ENCODE measurements at places on chromosomes 16 and 17.

- no peak for DNase-seq
Observed at GRCh38 chr16:30009085-30009862, 1.6 kb downstream of the DOC2A start.

GRCh38 chr17:53724726-53725125, 98.0 kb upstream of the KIF2B start:
- DNase-seq, result no peak

DNA sequence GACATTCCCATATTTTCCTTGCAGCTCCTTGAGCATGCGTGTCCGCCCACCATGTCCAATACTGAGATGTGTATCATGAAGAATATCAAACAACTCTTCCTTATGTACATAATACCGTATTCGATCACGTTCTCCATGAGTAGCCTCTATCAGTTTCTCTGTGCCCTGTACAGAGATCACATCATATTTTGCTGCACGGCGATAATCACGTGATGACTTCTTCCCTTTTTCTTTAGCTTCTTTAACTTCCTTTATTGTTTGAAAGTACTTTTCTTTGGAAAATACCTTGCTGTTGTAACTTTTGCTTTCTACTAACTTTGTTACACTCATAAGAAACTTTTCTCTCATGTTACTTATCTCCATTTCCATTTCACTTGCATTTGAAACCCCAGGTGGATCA, 6.6 kb downstream of the KRABD2 start:
- DNase-seq, result peak; percentile 1

- peak; percentile 52 for DNase-seq
Observed at GRCh38 chr17:31320241-31320640, 1.2 kb downstream of the EVI2A start.

DNA sequence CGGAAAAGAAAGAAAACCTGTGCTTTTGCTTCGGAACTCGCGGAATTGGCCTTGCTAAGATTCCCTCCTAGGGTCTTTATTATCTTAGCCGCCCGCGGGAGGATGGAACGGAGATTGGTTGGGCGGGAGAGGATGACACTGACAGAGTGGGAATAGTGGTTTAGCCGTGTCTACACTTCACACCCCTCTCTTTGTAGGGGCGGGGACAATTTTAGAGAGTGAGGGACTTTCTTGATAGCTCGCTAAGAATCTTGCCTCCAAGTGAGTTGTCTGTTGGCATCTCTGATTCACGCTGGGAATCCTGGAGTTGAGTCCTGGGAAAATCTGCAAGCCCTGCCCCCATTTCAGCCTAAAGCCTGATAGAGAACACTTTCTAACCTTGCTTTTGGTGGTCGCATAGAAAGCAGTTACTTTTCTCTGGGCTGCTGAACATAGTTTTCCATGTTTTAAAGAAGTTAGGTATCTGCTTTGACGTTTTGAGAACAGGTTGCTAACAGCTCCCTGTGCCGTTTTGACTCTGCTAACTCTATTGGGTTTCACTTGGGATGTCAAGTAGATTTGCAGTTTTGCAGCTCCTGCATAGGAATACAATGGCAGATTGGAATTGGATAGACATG, 697 bp downstream of the NOL11 start:
- DNase-seq, result peak; percentile 35

DNA sequence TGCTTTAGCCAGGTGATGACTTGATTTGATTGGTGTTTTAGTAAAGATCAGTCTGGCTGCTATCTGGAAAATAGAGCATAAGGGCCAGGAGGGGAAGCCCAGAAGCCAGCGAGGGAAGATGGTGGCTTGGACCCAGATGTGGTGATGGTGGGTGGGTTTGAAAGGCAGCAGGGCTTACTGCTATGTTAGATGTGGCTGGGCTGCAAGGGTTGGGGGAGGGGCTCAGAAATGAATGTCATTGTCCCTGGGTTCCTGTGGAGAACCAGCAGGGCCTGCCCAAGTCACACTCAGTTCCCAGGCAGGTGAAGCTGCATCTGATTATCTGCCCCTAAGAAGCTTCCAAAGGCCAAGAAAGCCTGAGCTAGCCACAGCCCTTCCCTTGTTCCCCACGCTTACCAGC, 71.7 kb upstream of the BRD7 start:
- DNase-seq, result no peak

DNA sequence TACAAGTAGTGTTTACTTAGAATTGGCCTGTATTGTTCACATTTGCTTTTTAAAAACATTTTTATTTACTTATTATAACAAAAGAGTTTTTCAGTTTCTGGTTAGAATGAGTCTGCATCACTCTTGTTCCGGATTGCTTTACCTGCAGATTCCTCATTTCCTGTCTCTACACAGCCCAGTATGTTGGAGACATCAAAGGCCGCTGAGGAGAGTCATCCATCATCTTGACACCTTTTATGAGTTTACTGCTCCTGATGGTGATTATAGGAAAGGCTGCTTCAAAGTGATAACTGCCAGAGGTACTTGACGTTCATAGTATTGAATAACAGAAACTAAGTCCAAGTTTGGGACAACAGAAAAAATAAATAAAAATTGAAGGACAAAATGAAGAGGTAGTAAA, 490.5 kb upstream of the CA10 start:
- no peak for DNase-seq

All from Kasumi-1 (cell line).